Sigmoid colon (tissue), 7 donors: ENCODE measurements at places on chromosomes 16 and 17. TPM values are rescaled to one million over a fixed set of nuclear protein-coding genes. Genes with fewer than 3 reads are reported as not detected.

The NOD2 gene
- total RNA-seq = 2.5 TPM

The MFAP4 gene
- 192 TPM for total RNA-seq

The BRICD5 gene
- 4.6 TPM for total RNA-seq

The TCAP gene
- not detected for total RNA-seq

The OR1A1 gene
- total RNA-seq = not detected

The CTRB1 gene
- not detected for total RNA-seq

The KRT25 gene
- not detected for total RNA-seq

- DNase-seq = no peak
Observed at GRCh38 chr17:32275060-32276042, 9.7 kb downstream of the RHBDL3 start.

DNA sequence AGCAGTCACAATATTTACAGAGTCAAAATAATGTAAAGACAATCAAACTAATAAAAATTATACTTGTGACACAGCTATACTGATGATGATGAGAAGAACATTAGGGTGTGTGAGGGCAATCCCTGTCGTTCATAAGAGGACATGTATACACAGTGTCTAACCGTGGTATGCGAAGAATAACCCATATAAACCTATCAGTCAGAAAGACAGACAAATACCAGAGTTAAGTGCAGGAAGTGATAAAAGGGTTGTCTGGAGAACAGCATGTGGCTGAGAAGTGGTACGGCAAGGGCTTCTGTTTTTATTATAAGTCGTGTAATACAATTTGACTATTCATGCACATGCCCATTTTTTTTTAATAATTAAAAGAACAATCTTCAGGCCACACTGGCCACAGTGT lies 46.7 kb downstream of the LMF1 start:
- DNase-seq = no peak

GRCh38 chr16:80058214-80058613 lies 457.7 kb upstream of the MAF start:
- DNase-seq = peak; percentile 89

GRCh38 chr16:30005341-30006094 lies 5.3 kb downstream of the DOC2A start:
- DNase-seq = no peak

- DNase-seq = no peak
Observed at GRCh38 chr16:75860326-75861053, 134.2 kb upstream of the CPHXL start.

- DNase-seq = peak; percentile 24
Observed at GRCh38 chr17:62715882-62716390, 88.5 kb downstream of the MRC2 start.

DNA sequence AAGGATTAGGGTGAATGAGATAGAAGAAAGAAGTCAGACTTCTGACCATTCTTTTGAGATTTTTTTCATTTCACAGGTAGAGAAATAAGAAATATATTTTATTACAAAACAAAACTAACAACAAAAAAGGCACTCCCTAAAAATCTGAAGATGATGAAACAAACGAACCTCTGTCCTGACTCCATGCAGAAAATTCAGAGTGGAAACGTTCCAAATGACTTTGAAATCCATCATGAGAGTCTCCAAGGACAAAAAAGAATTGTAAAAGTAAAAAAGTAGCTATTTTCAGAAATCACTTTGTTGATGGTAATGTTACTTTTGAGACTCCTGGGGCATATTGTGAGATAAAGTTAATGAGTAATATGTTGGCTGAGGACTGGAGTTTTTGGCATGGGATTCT lies 26.4 kb upstream of the MNT start:
- no peak for DNase-seq

DNA sequence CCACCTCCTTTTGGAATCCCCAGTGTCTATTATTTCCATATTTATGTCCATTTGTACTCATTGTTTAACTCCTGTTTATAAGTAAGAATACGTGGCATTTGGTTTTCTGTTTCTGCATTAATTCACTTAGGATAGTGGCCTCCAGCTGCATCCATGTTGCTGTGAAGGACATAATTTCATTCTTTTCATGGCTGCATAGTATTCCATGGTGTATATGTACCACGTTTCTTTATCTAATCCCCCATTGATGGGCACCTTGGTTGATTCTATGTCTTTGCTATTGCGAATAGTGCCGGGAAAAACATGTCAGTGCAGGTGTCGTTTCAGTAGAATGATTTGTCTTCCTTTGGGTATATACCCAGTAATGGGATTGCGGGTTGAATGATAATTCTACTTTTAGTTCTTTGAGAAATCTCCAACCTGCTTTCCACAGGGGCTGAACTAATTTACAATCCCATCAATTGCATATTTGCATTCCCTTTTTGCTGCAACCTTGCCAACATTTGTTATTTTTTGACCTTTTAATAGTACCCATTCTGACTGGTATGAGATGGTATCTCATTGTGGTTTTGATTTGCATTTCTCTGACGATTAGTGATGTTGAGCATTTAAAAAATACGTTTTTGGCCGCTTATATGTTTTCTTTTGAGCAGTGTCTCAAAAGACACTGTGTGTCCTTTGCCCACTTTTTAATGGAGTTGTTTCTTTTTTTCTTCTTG lies 373.2 kb upstream of the TNRC6C start:
- no peak for DNase-seq

DNA sequence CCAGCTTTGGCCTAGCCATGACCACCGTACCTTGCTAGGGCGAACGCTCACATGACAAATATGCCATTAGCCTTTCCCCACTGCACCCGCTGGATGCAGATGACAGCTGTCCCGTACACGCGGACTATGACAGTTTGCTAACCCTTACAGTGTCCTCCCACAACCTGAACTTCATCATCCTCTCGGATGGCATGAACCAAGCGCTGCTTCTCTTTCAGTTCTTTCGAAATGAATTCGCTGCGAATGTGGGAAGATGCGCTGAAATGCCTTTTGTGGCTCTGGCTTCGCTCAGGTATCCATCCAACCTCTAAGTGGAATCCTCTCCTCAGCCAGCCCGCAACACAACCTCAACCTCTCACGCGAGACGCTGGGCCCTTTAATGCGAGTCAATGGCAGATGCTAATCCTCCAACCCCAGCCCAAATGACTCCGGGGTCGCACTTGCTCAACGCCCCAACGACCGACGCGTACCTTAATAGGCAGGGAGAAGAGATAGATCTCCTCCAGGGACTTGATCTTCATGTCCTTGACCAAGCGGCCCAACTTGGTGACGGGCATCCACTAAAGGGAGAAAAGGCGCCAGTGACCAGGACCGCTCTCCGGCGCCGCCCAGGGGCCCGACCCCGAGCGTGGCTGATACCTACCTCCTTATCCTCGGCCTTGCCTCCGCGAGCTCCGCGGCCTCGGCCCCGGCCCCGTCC lies 670 bp downstream of the RPS2 start:
- DNase-seq = no peak

- peak; percentile 46 for DNase-seq
Observed at GRCh38 chr17:7849751-7850504, 4.9 kb upstream of the TMEM88 start.

GRCh38 chr16:5215901-5216300 lies 118.3 kb upstream of the EEF2KMT start:
- peak; percentile 14 for DNase-seq

- DNase-seq = peak; percentile 93
Observed at GRCh38 chr17:49739641-49740271, 24.2 kb downstream of the FAM117A start.
